Adrenal gland (tissue), 19 donors: ENCODE measurements at places on chromosomes 1 and 21. TPM values are rescaled to one million over a fixed set of nuclear protein-coding genes. Genes with fewer than 3 reads are reported as not detected.

AMY1B gene
- not detected for total RNA-seq

IL19 gene
- total RNA-seq: not detected

AMY2B gene
- total RNA-seq: 13.1 TPM

C1QA gene
- total RNA-seq: 290 TPM

OLFML2B gene
- 21.1 TPM for total RNA-seq

PAPPA2 gene
- not detected for total RNA-seq

FRRS1 gene
- 16.4 TPM for total RNA-seq

FNDC5 gene
- total RNA-seq: 67.8 TPM

EPHA2 gene
- 21.5 TPM for total RNA-seq

DCST1 gene
- total RNA-seq: not detected

GRCh38 chr1:29236712-29237128 is 398 bp downstream of the PTPRU start:
- no peak for DNase-seq

DNA sequence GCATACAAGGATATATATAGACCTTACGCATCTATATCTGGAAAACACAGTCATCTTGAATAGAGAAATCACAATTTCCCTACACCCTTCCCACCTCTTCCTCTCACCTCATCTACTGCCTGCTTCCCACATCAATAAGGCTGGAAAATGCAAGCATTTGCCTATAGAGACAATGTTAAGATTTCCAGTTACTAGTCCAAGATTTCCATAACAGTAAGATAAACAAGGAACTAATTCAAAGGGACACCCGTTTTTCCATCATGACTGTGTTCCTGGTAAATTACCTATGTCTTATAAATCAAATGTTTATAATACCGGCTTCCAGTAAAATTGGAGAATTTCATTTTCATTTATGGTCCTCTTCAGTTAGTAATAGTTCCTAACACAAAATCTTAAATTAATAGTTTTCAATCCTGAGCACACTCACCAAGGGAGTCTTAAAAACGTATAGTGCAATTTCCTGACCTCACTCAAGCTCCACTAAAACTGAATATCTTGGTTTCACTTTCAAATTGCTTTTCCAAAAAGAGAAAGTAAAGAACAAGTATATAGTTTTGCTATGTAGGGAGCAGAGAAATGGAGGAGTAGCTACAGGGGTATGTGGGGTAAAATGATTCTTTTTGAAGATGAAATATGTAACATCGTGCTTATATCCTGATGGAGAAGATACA is 398.7 kb downstream of the PLPP3 start:
- DNase-seq: no peak

DNA sequence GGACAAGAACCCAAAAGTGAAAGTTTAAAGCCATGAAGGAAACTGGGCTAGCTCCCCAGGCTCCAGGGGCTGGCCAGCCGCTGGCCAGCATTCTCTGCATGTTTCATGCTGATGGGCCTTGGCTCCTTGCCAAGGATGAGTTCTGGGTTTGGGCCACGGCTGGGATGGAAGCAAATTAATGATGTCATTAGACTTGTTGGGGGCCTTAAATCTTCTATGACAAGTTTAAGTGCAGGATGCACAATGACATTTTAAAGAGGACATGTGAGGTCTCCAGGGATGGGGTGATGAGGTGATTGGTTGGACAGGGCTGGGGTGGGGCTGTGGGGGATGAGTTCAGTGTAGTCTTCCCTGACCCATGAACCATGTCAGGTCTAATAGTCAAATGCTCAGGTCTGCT is 199.6 kb downstream of the TRABD2B start:
- DNase-seq: peak; percentile 21

GRCh38 chr1:234214129-234214910 is 158.9 kb upstream of the COA6 start:
- peak; percentile 32 for DNase-seq

DNA sequence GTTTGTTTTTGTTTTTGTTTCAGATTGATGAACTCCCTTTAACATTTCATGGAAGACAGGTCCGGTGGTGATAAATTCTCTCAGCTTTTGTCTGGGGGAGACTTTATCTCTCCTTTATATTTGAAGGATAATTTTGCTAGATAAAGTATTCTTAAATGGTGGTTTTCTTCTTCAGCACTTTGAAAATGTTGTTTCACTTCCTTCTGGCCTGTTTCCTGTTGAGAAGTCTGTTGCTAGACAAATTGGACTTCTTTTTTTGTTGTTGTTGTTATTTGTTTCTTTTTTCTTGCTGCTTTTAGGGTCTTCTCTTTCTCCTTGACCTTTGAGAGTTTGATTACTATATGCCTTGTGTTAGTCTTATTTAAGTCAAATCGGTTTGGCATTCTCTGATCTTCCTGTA is 50.8 kb downstream of the CRP start:
- DNase-seq: no peak

DNA sequence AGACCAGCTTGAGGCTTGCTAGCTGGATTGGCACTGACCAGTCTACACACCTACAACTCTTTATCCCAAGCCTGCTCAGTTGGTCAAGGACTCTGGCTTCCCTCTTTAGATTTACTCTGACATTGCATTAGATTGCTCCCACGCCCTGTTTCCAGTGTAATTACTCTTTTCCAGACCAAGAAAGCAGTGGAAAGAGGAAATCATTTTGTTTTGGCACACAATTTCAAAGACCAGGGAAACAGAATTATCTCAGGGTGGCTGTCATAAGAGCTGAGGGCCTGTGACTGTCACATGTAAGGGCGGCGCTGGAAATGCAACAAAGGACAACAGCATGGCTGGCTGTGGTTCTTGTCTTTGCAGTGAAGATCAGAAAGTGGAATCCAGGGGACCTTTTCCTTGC is 302.7 kb downstream of the HHAT start:
- DNase-seq: no peak

DNA sequence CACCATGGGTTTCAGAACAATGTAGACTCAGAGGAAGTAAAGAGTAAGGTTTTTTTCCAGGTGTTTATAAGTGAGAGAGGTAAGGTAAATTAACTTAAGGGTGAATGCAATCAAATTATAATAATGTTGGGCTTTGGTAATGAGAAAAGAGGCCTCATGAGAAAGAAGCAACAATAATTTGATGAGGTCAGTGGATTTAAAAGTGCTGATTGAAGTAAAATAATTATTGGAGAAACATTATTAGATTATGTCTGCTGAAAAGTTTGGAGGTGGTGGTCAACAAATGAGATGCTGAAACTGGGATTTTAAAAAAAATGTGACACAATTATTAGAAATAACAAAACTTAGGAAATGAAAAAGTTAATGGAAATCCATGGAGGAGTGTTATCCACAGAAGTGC is 187.4 kb upstream of the BRINP3 start:
- DNase-seq: no peak

DNA sequence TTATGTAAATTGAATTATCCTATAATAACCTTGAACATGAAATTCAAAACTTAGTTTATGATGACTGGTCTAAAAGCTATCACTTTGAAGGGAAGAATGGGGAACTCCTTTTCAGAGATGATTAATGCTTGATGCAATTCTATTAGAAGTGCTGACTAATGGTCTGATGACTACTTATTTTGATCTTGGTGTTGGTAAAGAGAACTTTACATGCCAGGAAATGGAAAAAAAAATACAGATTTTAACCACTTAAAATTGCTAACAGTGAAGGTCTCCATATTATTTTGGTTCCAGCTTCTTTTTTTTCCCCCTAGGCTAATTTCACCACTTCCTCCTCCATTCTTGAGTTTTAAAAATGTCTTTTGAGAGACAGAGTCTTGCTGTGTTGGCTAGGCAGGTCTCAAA is 22.9 kb downstream of the S1PR1 start:
- no peak for DNase-seq

- DNase-seq: no peak
Observed at GRCh38 chr1:39943471-39944290, 11.3 kb upstream of the MFSD2A start.

GRCh38 chr21:33836408-33836807 is 79.2 kb downstream of the ATP5PO start:
- peak; percentile 66 for DNase-seq

DNA sequence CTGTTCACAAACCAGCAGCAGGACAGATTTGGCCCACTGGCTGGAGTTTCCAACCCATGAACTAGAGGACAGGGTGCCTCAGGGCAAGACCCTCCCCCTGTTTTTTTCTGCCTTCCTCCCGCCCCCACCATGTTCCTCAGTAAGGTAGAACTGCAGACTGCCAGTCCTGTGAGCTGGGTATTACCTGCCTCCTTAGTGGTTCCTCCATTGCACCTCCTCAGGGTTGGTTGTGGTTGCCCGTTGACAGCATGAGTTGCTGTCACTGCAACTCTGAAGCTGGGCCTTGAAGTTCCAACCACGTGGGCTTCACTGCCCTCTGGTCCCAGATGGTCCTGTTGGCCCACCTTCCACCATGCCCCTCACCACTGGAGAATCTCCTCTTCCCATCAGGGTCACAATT is 28.8 kb downstream of the TENT5C start:
- DNase-seq: no peak

- DNase-seq: peak; percentile 83
Observed at GRCh38 chr1:39204441-39205081, at the start of gene MACF1. Gene MACF1 (plus strand): TSS chr1:39204695. CDS start chr1:39205023, 328 bp downstream.

- DNase-seq: no peak
Observed at GRCh38 chr1:6412896-6413295, 6.8 kb downstream of the HES2 start.

DNA sequence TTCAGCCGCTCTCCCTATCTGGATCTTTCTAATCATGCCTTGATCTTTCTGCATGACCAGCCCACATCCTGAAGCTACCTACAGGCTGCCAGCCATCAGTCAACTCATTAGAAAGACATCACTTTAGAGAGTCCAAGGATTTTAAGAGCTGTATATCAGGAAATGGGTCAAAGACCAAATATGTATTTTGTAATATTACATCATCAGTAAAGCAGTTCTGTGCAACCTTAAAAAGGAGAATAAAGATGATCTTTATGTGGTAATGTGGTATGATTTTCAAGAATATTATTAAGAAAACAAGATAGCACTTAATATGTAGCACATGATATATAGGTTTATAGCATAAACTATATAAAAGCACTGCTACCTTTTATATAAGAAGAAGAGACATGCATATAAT is 47.6 kb downstream of the SLC30A7 start:
- DNase-seq: no peak

DNA sequence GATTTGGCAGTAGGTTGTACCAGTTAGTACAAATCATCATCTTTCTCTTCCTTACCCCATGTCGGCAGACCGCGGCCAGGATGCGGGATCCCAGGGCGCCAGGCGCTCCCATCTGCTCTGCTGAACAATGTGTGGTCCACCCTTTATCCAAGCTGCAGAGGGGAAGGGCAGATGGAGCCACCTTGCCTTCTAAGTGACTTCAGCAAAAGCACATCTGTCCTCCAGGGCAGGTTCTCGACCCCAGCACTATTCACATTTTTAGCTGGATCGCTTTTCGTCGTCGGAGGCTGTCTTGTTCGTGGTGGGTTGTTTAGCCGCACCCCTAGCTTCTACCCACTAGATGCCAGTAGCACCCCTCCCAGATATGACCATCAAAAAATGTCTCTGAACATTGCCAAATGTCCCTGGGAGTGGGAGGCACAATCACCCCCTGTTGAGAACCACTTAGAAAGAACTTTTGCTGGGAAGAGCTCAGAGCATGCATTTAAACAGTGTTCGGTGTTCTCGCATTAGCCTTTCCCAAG is 58.1 kb upstream of the SIM2 start:
- DNase-seq: no peak

- DNase-seq: no peak
Observed at GRCh38 chr1:65412984-65413375, 7.5 kb upstream of the LEPR start.

- DNase-seq: peak; percentile 55
Observed at GRCh38 chr1:20072771-20073170, 2.8 kb downstream of the PLA2G5 start.

DNA sequence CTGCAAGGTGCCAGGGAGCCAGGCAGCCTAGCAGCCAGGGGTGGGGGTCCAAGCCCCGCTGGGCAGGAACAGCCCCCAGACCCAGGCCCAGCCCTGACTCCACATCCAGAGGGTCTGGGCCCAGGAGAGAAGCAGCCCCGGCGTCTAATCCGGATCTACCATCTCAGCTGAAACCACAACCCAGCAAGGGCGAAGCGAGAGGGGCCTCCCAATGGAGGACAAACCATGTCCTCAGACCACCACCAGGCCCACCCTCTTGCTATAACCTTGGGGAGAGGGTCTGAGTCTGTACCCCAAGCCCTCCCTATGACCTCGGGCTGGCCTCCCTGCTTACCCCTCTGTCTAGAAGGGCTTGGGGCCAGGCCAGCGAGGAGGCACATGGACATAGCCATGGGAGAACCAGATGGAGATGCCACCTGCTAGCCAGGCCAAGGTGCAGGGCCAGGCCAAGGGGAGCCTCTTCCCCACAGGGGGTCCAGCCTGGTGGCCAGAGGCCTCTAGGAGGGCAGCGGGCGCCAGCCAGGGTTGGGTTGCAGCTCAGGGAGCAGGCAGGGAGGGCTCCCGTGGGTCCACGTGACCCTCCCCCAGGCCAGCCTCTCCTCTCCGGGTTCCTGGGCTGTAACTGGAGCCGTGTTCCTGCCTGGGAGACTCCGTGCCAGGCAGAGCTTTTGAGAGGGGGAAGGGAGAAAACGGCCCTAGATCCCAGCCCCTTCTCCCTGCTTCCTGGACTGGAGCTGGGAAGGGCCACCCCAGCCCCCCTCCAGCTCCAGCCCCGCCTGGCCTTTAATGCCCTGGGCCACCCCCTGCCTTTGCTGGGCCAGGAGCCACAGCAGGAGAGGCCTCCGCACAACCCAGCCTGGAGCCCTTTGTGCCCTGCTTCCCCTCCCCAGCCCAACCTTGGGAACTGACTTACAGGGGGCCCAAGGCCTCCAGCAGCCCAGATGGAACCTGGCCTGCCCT is 2.5 kb downstream of the WNT9A start:
- DNase-seq: peak; percentile 16
